Breast epithelium (tissue), 4 donors: ENCODE measurements at places on chromosomes 1 and 21.

DNA sequence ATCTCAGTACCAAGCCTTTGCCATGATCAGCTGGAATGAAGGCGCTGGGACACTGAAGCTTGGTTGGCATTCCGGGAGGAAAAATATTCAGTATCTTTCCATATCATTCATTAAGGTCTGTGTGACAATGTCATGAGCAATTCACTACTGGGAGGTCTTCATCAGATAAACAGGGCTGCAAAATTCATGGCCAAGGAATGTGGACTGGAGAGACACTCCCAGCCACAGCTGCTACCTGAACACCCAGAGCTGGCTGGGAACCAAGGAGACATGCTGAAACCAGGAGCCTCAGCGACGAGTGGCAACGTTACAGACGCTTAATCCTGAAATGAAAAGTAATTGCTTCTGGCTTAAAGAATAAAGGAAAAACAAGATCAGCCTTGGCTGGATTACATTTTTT lies 30.6 kb upstream of the DDAH1 start:
- H3K4me1 ChIP-seq, result no peaks in the 10 kb centered on the region
- H3K27me3 ChIP-seq, result no peaks in the 10 kb centered on the region
- peak overlapping the region; percentile 15 for H3K27ac ChIP-seq
- peak; percentile 65 for DNase-seq

DNA sequence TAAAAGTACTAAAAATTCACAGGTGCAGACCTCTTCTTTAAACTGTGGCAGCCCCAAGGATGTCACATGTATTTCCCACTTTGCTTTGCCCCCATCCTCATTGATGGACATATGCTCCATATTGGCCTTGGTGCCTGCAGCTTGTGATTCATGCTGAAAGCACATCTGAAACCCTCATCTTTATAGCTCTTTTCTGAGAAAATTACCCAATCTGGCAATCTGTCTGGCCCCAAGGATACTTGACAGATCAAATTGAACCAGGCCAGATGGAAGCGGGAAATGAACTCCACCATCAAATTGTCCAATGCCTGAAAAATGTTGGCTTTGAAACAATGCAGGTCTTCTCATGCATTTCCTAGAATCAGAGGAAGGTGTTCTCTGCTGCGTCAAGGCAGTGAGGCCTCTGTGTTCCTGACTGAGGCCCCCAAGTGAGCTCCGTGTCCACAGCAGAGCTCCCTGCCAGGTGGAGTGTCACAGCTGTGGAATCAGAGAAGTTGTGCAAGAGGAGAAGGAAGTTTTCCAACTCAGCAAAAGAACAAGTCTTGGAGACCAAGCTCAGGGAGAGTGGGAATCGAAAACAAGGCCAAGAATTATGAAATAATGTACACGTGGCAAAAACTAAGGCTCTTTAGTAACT lies 323.7 kb downstream of the PLPP3 start:
- DNase-seq, result no peak
- no peaks in the 10 kb centered on the region for H3K27me3 ChIP-seq
- H3K4me3 ChIP-seq, result no peak overlapping the region
- no peaks in the 10 kb centered on the region for H3K36me3 ChIP-seq
- H3K27ac ChIP-seq, result peak overlapping the region; percentile 59
- peaks cover 4% of the 10 kb centered on the region for H3K4me1 ChIP-seq

DNA sequence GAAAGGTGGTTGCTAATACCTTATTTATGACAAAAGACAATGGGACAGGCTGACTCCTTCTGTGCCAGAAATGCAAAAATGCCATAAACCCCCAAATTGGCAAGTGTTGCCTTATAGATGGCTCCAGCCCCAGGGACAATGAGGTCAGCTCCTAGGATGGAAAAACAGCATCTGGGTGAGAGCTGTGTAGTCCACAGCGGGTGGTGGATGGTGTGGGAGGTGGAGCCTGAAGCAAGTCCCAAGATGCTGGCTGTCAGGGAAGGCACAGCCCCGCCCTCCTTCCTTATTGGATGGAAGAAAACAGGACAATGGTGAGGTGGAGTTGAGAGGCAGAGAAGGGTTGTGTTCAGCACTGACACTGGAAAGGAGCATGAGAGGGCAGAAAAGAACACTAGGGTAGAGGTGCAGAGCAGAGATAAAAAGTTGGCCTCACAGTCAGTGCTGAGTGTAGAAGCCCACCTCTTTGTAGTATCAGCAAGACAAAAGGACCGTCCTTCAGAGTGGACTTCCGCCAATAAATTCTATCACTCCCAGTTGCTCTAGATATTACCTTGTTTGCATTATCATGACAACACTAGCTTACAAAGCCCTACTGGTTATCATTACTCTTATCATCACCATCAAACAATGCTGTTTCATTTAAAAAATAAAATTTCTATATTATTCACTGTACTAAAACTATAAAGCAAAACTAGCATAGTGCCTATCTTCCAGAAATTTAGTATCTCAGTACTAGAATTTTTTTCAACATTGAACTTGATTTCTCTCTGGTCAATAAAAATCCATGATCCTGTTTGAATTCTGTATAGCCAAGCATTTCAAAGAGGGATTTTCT lies 3.7 kb upstream of the SDE2 start:
- H3K4me3 ChIP-seq, result peak overlapping the region; percentile 0
- peak; percentile 83 for DNase-seq
- H3K27ac ChIP-seq, result peak overlapping the region; percentile 92
- H3K4me1 ChIP-seq, result peaks cover 4% of the 10 kb centered on the region

GRCh38 chr1:10851024-10852013 lies 54.9 kb upstream of the CASZ1 start:
- no peak overlapping the region for H3K27ac ChIP-seq
- DNase-seq, result no peak
- H3K4me1 ChIP-seq, result no peaks in the 10 kb centered on the region

GRCh38 chr1:2232916-2233438 lies 4.9 kb downstream of the SKI start:
- H3K4me1 ChIP-seq, result peaks cover 39% of the 10 kb centered on the region
- H3K27ac ChIP-seq, result peak overlapping the region; percentile 88
- no peak for DNase-seq
- no peaks in the 10 kb centered on the region for H3K36me3 ChIP-seq
- H3K4me3 ChIP-seq, result peak overlapping the region; percentile 80
- no peaks in the 10 kb centered on the region for H3K27me3 ChIP-seq

DNA sequence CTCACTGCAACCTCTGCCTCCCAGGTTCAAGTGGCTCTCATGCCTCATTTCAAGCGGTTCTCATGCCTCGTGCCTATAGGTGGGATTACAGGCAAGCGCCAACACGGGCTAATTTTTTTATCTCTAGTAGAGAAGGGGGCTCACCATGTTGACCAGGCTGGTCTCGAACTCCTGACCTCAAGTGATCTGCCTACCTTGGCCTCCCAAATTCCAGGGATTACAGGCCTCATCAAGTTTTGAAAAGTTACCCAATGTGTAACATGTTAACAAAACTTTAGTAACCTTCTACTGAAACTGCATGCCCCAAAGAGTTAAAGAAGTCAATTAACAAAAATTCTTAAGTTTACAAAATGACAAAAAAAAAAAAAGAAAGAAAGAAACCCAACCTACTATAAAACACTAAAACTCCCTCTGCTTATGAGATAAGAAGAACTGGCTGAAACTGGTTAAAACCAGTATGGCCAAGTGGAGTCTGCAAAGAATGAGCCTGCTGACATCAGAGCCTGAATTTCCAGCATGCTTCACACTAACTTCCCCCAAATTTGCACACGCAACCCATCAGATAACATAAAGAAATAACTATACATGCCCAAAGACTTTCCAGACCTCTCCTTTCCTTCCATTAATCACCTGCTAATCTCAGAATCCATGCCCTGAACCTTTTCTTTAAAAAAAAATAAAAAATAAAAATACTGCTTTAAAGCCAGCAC lies 25.5 kb upstream of the PSMG1 start:
- H3K27ac ChIP-seq, result no peak overlapping the region
- H3K4me3 ChIP-seq, result no peak overlapping the region
- no peaks in the 10 kb centered on the region for H3K4me1 ChIP-seq

GRCh38 chr1:1141911-1142250 lies 26.0 kb upstream of the C1orf159 start:
- H3K4me3 ChIP-seq, result no peak overlapping the region
- no peaks in the 10 kb centered on the region for H3K4me1 ChIP-seq
- peaks cover 11% of the 10 kb centered on the region for H3K27me3 ChIP-seq
- H3K27ac ChIP-seq, result no peak overlapping the region
- DNase-seq, result no peak
- no peaks in the 10 kb centered on the region for H3K36me3 ChIP-seq

GRCh38 chr21:46052703-46053651 lies 44.9 kb upstream of the COL6A2 start:
- DNase-seq, result peak; percentile 68
- no peaks in the 10 kb centered on the region for H3K36me3 ChIP-seq
- H3K4me1 ChIP-seq, result peaks cover 12% of the 10 kb centered on the region
- no peak overlapping the region for H3K27ac ChIP-seq

DNA sequence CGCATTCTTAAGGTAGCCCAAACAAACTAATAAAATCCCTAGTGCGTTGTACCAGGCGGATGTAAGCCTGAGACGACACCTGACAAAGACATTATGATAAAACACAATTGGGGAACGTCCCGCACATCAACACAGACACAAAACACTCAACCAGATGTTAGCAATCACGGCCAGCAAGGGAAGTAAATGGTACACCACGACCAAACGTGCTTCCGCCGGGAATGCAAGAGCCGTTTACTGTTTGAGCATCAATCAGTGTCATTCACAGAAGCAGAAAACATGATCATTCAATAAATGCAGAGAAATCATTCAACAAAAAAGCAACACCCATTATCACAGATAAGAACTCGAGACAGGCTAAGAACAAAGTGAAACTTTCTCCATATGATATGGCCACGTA lies 49.4 kb upstream of the COL18A1 start:
- H3K36me3 ChIP-seq, result no peaks in the 10 kb centered on the region
- peak overlapping the region; percentile 94 for H3K27ac ChIP-seq
- no peaks in the 10 kb centered on the region for H3K4me1 ChIP-seq
- H3K4me3 ChIP-seq, result no peak overlapping the region

DNA sequence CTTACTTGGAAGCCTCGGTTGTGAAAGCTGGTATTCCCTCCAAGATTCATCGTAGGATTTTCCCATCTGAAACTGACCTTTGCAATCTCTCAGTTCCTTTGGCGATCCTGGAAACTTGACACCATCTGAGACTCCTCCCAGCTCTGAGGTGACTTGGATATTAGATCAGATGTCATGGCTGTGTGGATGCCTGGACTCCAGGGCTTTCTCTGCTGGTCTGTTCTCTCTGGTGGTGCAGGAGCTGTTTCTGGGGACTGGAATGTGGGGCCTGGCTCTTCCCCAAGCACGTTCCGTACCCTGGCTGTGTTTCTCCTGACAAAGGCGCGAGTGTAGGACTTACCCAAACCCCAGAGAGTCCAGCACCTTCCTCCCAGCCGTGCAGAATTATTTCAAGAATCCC lies 252.2 kb downstream of the RPS6KC1 start:
- no peak for DNase-seq
- no peak overlapping the region for H3K27ac ChIP-seq
- no peaks in the 10 kb centered on the region for H3K4me1 ChIP-seq
- no peaks in the 10 kb centered on the region for H3K27me3 ChIP-seq
- H3K36me3 ChIP-seq, result no peaks in the 10 kb centered on the region

DNA sequence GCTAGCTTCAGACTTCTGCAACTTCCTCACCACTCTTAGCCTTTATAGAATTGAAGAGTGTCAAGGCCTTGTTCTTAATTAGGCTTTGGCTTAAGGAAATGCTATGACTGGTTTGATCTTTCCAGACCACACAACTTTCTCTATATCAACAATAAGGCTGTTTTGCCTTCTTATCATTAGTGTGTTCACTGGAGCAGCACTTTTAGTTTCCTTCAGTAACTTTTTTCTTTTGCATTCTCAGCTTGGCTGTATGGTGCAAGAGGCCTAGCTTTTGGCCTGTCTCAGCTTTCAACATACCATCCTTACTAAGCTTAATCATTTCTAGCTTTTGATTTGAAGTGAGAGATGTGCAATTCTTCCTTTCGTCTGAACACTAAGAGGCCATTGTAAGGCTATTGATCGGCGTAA lies 8.6 kb downstream of the PRKACB start:
- no peak overlapping the region for H3K4me3 ChIP-seq
- H3K36me3 ChIP-seq, result no peaks in the 10 kb centered on the region
- H3K27ac ChIP-seq, result no peak overlapping the region
- no peaks in the 10 kb centered on the region for H3K27me3 ChIP-seq
- DNase-seq, result no peak

DNA sequence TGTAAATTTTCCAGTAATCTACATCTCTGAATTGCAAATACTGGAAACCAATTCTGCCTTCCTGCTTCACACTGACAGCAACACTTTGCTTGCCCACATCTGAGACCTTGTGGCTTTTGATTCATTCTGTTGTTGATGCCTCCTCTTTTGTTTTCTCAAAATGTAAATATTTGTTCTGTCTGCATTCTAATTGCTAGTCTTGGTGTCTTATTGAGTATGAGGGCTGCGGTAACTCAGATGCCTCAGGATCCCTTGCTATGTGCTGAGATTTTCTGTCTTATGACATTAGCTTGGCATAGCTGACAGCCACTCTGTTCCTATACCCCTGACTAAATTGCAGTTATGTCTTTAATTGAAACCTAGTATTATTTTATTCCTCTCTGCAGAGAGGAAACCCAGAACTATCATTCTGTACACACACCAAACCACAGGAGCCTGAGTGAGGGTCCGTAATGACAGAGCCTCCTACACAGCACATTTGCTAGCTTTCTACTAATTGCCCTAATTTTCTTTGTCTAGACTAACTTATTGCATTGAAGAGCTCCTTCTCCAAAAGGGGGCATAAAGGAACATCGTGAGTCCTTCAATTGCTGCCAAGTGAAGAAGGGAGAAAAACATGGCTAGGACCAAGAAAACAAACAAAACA lies 72.1 kb downstream of the GREM2 start:
- no peaks in the 10 kb centered on the region for H3K27me3 ChIP-seq
- no peaks in the 10 kb centered on the region for H3K4me1 ChIP-seq
- no peaks in the 10 kb centered on the region for H3K36me3 ChIP-seq
- no peak overlapping the region for H3K4me3 ChIP-seq

DNA sequence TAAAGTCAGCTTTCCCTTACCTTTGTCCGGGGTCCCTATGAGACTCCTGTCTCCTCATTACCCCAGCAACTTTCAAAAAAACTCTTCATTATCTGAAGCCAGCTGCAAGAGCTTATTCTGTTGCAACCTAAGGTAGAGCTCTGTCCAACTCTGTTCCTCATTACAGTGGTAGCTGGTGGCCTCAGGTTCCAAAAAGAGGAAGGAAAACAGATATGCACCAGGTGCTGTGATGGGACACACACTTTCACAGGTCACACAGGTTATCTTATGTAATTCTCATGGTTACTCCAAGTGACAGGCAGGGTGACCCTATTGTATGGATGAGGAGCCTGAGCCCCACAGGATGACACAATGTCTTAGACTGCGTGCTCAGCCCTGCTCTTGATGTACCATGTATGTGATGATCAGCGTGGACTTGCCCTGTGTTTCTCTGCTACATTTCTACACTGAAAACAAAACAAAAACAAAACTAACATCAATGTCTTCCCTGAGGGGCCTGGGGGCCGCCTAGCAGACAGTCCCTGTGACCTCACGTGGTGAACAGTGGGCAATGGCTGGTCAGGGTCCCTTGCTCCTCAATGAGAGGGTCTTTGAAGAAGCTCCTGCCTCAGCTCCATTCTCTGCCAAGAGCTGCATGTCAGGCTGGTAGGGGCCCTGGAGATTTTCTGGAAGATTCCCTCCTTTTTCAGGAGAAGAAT lies 9.7 kb upstream of the TENT5C start:
- no peak for DNase-seq
- H3K4me3 ChIP-seq, result no peak overlapping the region
- no peaks in the 10 kb centered on the region for H3K27me3 ChIP-seq
- peaks cover 12% of the 10 kb centered on the region for H3K4me1 ChIP-seq
- H3K27ac ChIP-seq, result no peak overlapping the region

- H3K27ac ChIP-seq, result no peak overlapping the region
- H3K27me3 ChIP-seq, result no peaks in the 10 kb centered on the region
- no peaks in the 10 kb centered on the region for H3K36me3 ChIP-seq
Observed at GRCh38 chr1:205930799-205931281, 12.4 kb downstream of the SLC26A9 start.
